ENCODE measurements at places on chromosomes 7 and 10.
A peak's percentile ranks its signal among the peaks of the same experiment; 100 is the strongest.

- no peak for DNase-seq
These were observed 24.1 kb downstream of the KAZALD1 start for GRCh38 chr10:101085846-101086245.

DNA sequence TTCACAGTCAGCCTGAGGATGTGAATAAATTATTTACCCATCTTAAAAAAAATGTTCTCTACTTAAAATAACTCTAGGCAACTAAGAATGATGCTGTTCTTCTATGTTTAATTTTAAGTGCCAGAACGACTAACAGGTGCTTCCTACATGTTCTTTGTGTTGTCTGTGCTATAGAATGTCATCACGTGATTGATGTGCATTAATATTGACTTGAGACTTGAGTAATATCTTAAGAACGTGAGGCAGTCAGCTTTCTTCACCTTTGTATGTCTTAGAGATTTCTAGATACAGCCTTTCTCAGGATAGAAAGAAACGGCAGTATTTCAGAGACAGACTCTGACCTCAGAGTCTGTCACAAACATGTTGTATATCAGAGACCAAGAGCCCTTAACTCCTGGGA, 274.6 kb downstream of the KCND2 start:
- no peak for DNase-seq

- no peak for DNase-seq
These were observed 22.8 kb upstream of the FOXL3 start for GRCh38 chr7:266851-267840.

DNA sequence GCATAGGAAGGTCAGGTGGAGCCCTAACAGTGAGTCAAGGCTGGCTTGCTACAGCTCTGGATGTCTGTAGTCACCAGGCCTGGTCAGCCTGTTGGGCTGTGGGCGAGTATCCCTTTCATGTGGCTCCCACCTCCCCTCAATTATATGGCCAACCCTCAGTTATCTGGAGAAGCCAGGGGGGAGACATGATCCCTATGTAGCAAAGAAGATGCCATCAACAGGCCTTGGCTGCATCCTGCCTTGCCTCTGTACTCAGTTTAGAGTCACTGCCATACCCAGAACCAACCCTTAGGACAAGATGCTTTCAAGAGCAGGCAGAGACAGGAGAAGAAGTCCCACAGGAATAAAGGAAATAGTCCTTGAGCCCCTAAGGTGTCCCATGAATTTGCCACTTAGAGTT, 763.9 kb downstream of the GRID1 start:
- no peak for DNase-seq

DNA sequence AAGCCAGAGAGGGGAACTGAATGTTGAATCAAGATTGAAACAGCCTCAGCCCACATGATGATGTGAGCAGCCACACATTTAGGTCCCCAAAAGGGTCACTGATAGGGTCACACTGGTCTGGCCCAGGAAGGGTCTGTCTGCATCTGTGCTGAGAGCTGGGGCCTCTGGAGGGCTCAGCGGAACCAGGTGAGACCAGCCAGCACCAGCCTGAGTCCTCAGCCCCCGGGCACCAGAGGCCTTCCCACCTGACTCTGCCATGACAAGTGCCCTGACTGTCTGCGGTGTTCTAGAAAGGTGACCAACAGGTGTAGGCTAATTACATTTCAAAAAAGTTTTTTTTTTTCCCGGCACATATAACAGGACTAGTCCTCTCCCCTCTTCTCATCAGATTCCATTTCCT, 76.2 kb downstream of the WDR11 start:
- DNase-seq, result no peak

DNA sequence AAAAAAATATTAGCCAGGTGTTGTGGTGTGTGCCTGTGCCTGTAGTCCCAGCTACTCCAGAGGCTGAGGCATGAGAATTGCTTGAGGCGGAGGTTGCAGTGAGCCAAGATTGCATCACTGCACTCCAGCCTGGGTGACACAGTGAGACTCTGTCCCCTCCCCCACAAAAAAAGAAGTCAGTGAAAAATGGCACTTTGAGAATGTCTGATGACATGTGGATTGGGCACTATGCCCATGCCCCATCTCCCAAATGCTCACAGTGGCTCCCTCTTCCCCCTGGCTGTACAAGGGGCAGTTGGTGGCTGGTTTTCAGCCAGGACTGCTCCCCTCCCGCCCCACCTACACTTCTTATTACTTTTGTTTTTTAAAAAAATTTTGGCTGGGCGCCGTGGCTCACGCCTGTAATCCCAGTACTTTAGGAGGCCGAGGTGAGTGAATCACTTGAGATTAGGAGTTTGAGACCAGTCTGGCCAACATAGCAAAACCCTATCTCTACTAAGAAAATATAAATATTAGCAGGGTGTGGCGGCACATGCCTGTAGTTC, 26.1 kb downstream of the IL15RA start:
- peak; percentile 34 for DNase-seq

GRCh38 chr7:43248961-43249822, 136.7 kb downstream of the HECW1 start:
- DNase-seq, result peak; percentile 65

DNA sequence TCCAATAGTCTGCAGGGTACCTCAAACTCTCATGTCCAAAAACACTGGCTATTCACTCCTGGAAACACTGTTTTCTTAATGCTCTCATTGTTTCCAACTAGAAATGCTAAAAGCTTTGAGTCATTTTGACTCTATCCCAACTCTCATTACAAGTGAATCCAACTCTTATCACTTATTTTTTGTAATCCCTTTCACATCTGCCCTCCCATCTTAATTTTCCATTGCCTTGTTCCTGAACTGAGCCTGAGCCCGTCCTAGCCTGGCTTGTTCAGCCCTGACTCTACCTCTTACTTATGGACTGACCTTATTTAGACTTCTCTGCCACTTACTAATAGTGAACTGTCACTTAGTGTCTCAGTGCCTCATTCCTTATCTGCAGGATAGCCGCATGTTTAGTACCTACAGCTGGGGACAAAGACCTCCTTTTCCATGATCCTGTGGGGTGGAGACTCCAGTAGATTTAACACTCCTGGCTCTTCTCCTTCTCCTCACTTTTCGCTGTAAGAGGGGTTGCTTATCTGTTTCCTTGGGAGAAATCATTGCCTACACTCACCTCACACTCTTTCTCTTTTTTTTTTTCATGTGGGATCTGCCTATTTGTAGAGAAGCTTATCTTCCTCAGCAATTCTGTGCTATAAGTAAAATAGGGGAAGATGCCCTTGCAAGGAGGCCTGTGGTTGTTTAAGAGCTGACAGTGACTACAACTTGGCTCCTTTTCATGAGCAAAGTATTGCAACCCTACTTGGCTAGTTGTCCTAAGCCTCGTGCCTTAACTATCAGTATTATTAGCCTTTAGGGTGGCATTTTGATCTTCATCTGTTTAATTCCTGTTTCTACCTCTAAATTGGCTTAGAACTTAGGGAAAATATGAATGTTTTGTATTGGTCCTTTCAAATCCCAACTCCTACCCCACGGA, 56.4 kb downstream of the SLC16A12 start:
- DNase-seq, result peak; percentile 51

DNA sequence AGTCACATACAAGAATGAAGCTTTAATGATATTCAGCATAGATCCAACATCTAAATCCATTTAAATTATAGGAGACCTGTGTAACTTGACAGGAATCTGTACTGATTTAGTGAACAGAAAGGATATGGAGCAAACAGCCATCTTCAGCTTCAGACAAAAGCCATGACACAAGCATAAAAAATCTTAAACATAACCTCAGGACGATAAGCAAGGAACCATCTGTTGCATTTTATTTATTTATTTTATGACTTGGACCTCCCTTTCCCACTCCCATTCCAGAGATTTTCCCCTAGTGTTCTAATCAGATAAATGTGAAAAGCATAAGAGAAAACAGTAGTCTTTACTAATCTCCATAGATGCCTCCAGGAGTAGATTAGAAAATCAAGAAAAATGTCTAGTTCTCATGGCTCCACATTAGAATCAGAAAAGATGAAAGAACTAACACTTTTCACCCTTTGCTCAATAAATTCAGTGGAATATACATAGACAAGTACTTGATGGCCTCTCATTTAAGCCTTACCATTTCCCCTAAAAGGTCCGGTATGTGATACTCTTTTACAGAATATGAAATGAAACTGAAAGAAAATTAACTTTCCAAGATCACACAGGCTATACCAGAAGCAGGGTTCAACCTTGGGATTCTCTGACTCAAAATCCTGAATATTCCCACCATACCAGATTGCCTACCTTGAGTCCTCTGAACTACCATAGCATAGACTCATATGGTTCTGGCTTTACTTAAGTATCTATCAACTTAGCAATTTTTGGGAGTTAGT, 15.2 kb downstream of the CACNA2D1 start:
- peak; percentile 69 for DNase-seq

DNA sequence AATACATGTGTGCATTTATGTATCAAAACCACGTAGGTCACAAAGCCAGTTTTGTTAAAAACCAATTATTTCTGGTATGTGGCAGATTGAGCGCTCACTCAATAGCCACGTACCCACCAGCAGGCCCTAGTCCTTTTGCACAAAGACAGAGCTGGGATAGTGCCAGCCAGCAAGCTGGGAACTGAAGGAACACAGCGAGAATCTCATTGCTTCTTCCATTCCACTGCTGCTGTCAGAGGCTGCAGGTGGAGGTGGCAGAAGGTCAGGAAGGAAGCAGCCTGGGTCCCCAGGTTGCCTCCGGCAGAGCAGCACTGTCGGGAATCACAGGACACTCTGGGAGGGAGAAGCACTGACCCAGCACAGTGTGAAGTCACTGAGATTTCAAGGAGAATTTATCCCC, 385.5 kb upstream of the PFKP start:
- DNase-seq, result no peak

DNA sequence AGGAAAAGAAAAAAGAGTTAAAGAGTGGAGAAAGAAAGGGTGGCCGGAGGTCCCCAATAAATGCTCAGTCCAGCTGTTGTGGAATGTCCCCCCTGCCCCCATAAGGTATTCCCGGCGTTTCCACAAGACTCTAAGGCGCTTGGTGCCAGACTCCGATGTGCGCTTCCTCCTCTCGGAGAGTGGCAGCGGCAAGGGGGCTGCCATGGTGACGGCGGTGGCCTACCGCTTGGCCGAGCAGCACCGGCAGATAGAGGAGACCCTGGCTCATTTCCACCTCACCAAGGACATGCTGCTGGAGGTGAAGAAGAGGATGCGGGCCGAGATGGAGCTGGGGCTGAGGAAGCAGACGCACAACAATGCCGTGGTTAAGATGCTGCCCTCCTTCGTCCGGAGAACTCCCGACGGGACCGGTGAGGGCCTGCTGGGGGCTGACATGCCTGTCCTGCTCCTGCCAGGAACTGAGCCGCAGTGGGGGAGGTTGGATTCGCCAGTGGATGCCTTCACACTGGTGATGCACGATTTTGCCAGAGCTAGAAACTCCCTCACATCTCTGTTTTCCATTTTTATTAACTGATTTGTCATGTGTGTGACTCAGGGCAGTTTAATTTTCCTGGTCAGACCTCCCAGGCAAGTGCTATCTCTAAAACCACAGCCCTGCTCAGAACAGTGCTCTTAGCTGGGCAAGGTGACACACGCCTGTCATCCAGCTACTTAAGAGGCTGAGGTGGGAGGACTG, 34.2 kb downstream of the TACR2 start:
- peak; percentile 85 for DNase-seq

GRCh38 chr7:42511027-42511426, 274.0 kb upstream of the GLI3 start:
- DNase-seq, result peak; percentile 51

DNA sequence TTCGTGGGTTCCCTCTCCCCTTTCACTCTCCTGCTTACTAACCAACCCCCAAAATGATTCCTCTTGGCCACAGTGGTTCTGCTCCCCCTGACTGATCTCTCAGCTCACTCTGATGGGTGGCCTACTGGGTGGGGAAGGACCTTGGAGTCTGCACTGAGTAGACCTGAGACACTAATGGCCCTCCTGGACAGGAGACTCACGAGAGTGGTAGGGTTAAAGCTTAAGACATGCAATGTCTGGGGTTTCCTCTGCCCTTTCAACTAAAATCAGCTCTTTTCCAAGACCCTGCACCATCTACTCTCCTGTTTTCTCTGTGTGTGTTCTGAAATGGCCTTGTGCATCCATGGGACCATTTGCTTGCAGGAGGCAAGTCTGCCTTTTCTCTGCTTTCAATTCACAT, 631.4 kb downstream of the ACTR3B start:
- no peak for DNase-seq

DNA sequence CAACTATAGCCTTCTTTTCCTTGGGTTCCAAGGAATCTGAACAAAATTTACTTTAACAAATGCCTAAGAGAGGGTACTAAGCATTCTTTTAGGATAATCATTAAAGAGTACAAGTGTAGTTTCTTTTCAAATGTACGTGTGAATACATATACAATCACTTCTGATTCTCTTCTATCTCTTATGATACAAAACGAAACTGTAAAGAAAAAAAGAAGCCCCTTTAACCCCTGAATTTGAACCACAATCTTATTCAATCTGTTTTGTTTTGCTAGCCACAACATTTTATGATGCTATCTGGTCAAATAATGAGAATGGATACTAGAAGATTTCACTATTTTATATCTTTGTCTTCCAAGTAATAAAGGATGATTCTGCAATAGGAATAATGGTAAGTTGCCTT, 48.7 kb downstream of the SIRT1 start:
- no peak for DNase-seq

GRCh38 chr10:28981007-28981406, 303.7 kb downstream of the BAMBI start:
- no peak for DNase-seq

DNA sequence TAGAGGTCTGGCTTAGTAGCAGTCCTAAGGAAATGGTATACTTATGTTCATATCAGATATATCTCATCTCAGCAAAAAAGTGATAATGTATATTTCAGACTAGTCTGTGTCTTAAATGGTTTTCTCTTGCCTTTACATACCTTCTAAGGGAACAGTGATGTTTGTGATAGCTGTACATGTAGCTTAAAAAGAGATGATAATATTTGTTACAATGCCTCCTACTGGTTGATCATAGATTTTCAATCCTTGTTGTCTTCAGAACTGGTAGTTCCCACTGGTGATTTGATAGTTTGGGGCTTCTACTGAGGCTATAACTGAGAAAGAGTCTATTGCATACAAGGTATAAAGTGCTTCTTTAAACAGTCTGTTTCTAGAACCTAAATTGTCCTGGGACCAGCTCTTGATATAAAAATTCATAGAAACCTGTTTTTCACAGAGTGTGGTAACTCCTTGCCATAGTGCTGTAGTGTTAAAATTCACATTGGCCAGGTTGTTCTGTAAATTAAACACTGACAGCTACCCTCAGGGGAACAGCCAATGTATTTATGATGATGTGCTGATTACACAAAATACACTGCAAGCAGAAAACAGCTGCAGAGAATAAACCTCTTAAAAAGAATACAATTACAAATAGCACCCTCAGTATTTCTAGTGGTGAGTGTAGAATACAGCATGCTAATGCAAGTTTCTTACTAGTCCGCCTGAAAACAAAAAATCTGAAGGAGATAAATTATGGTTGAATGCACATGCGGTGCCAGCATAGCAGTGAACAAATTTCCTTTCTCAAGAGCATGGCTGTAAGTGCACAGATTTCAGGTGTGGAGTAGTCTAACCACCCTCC, 90.3 kb downstream of the BTRC start:
- no peak for DNase-seq

- DNase-seq, result no peak
These were observed 951.6 kb downstream of the CCSER2 start for GRCh38 chr10:85280014-85280413.

GRCh38 chr10:32379318-32379949, 32.5 kb upstream of the EPC1 start:
- DNase-seq, result peak; percentile 62

GRCh38 chr7:32346253-32346652, 143.9 kb downstream of the LSM5 start:
- no peak for DNase-seq
